NCI-H446 treated with DMSO at 0.1 percent for 48 hours (cell line): ENCODE measurements at places on chromosomes 6 and 20.

DNA sequence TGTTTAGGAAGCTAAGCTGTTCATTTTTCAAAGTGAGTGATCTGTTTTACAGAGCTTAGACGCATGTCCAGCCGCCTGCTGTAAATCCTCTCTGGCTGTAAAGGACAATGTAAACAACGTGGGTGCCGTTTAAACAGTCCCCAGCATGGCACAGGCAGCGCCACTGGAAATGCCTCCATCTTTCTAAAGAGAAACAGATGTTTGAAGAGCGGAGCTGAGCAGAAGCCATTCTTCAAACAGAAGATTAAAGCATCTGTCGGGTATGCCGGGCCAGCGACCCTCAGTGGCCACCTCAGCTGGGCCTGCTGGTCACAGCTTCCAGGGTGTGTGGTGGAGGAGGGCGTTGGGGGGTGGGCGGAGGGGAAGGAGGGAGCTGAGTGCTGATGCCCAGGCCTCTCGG is 138.6 kb downstream of the ERMARD start:
- no peak for DNase-seq

GRCh38 chr6:100475554-100476320 is 11.0 kb upstream of the SIM1 start:
- DNase-seq, result no peak

GRCh38 chr6:71733970-71734899 is 152.1 kb upstream of the RIMS1 start:
- DNase-seq, result peak; percentile 68

GRCh38 chr6:150575836-150576235 is 23.8 kb upstream of the PLEKHG1 start:
- no peak for DNase-seq

DNA sequence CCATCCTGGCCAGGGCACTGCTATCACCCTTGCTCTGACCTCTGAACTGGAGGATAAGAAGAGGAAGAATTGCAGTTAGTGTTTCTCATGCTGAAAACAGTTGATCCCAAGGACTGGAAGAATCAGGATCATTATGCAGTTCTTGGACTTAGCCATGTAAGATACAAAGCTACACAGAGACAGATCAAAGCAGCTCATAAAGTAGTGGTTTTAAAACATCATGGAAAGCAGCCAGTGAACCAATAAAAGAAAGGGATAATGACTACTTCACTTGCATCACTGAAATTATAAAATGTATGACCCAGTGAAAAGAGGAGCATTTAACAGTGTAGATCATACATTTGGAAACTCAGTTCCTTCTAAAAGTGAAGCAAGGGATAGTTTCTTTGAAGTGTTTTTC is 47.7 kb downstream of the DNAH8 start:
- no peak for DNase-seq

DNA sequence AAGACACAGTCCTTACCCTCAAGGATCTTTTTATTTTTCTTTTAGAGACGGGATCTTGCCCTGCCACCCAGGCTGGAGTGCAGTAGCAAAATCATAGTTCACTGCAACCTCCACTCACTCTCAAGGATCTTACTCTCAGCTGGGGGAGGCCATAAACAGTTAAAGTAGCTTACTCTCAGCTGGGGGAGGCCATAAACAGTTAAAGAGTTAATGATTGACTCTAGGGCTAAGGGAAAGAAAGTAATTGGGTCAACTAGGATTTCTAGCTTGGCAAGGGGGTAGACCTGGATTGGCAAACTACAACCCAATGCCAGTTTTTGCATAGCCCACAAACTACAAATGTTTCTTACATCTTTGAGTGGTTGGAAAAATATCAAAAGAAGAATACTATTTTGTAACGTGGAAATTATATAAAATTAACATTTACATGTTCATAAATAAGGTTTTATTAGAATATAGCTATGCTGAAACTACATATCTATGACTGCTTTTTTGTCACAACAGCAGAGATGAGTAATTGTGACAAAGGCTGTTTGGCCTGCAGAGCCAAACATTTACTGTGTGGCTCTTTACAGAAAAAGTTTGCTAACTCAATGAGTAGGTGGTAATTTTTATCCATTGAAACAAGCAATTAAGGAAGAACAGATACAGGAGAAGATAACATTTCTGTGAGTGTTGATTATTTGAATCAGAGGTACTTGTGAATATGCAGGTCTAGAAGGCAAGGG is 46.4 kb downstream of the PTPRA start:
- no peak for DNase-seq

DNA sequence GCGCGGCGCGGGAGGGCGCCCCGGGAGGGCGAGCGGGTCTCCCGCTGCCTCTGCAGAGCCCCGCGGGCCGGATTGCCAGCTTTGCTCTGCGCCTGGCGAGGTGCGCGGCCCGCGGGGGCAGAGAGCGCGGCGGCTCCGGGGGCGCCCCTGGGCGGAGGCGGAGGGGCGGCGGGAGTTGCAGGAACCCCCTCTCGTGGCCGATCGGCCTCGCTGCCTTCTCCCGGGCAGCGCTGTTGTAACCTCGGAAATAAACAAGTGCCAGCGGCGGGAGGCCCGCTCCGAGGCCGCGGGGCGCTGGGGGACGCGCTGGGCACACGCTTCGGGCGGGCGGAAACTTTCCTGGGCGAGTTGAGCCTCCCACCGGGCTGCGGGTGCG is 1.2 kb downstream of the CDH4 start:
- no peak for DNase-seq

DNA sequence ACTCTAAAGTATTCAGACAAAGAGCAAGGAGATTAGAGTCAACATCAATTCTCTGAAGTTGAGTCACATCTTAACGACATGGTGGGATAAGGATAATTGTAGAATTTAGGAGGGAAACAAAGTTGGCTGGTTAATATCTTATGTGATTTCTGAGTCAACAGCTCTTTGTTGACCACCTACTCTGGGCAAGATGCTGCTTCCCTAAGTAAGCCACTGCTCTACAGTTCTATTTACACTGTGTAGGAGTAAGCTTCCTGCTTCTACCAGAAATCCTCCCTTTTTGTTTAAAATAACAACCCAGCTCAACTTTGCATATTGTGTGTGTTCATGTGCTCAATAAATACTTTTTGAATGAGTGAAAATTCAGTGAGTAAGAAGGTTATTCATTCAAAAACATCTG is 3.1 kb downstream of the HS3ST5 start:
- DNase-seq, result no peak

DNA sequence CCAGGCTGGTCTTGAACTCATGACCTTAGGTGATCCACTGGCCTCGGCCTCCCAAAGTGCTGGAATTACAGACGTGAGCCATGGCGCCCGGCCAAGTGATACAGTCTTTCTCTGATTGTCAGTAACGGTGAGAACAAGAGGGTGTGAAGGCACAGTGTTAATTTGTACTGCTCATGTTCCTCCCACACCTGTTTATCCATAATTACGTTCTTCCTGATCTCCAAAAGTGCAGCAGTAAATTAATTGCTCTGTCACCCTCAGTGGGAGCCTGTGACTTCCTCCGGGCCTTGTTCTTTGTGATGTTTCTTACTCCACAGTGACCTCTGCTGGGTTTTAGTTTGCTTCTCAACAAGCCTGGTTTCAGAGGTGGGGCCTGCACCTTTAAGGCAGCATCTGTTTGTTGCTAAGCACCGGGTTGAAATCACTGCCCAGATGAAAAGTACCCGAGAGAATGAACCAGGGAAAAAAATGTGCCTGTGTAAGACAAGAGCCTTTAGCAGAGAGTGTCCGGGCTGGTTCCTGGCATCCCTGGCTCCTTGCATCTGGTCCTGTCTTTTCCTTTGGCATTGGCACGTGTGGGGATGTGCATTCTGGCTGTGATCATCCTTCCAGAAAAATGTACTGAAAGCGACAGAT is 89.1 kb upstream of the CLDN20 start:
- peak; percentile 51 for DNase-seq

- no peak for DNase-seq
Measured at GRCh38 chr6:116385459-116385802, 14.7 kb downstream of the DSE start.

DNA sequence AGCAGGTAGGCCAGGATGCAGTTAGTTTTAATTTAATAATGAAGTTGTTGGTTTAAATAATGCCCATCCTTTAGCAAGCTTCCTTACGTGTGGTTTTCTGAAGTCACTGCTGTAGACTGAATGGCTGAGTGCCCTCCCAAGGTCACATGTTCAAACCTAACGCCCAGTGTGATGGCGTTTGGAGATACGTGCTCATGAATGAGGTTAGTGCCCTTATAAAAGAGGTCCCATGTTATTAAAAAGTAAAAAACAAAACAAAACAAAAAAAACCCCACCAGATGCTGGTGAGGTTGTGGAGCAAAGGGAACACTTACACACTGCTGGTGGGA is 16.3 kb downstream of the LRP11 start:
- DNase-seq, result no peak

- no peak for DNase-seq
Measured at GRCh38 chr6:143940011-143940597, 68.0 kb downstream of the PLAGL1 start.

GRCh38 chr6:103854059-103854458 is 1005.7 kb downstream of the HACE1 start:
- DNase-seq, result no peak

DNA sequence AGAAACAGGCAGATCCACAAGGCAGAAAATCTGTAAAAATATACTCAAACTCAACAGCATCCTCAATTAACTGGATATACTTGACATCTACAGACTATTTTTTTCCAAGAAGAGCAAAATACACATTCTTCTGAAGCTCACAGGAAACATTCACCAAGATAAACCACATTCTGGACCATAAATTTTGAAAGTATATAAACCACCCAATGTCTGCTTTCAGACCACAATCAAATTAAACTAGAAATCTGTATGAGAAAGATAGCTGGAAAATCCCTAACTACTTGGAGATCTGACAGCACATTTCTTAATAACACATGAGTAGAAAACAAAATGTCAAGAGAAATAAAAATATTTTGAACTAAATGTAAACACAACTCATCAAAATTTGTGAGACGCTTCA is 195.5 kb downstream of the ERMARD start:
- DNase-seq, result no peak

DNA sequence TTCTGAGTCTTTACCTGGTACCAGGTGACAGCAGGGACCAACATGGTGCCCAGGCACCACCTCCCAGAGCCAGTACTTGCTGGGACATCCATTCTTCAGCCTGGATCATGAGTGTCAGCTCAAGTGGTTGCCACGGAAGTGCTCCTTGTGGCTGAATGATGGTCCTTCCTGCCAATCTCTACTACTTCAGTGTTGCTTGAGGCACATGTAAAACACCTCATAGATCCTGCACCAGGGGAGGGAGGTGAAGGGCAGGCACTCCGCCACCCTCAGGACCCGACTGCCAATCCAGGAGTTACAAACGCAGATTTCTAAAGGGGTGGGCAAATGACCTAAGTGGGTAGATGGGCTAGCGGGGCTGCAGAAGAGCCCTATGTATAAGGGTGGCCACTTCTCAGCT is 226.0 kb downstream of the PREX1 start:
- no peak for DNase-seq
